ENCODE measurements at places on chromosomes 2 and 18.
A peak's percentile ranks its signal among the peaks of the same experiment; 100 is the strongest.

- DNase-seq = peak; percentile 41
Observed at GRCh38 chr18:5546660-5547059, 2.9 kb upstream of the EPB41L3 start.

DNA sequence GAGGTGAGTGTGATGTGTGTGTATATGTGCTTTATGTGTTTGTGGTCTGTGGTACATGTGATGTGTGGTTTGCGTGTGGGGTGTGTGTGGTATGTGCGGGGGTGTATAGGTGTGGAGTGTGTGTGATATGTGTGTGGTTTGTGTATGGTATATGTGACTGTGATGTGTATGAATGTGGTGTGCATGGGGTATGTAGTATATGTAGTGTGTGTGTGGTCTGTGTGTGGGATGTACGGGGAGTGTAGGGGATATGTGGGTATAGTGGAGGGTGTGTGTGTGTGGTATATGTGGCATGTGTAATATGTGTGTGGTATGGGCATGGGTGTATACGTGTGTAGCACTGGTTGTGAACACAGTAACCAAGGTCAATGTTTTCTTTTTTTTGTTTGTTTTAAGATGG is 87.4 kb downstream of the ZNF385B start:
- DNase-seq = no peak

DNA sequence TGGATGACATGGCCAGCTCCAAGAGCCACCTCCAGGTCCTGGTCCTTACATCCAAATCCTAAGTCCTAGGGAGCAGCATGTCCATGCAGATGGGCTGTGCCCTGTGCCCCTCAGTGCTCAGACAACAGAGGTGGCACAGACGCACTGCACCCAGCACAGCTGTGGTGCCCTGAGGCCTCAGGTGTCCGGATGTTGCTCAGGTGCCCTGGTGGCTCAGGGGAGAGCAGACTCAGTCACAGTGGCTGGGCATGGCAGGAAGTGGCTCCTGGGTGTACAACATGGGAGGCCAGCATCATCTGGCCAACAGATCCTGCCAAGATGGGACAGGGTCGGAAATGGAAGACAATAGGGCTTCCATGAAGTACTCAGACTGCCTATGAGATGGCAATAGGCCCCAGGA is 50.1 kb downstream of the TIMM21 start:
- no peak for DNase-seq

- DNase-seq = no peak
Observed at GRCh38 chr2:157903151-157903550, 27.0 kb upstream of the ACVR1 start.

DNA sequence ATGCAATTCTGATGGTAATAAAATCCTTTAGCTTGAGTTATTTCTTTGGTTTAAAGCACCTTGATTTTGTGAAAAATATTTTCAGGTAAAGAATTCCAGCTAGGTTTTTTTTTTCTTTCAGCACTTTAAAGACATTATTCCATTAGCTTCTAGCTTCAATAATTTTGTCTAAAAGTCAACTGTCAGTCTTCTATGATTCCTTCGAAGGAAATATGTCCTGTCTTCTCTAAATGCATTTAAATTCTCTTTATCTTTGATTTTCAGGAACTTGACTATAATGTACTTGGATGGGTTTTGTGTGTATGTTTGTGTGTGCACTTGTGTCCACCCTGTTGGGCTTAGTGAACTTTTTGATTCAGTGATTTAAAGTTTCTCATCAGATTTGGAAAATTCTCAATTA is 4.7 kb downstream of the LONRF2 start:
- no peak for DNase-seq

- no peak for DNase-seq
Observed at GRCh38 chr2:16870491-16871076, 204.9 kb upstream of the CYRIA start.

GRCh38 chr2:25380023-25380422 is 38.3 kb upstream of the DNMT3A start:
- no peak for DNase-seq

GRCh38 chr2:155391613-155392130 is 693.2 kb downstream of the KCNJ3 start:
- DNase-seq = no peak

DNA sequence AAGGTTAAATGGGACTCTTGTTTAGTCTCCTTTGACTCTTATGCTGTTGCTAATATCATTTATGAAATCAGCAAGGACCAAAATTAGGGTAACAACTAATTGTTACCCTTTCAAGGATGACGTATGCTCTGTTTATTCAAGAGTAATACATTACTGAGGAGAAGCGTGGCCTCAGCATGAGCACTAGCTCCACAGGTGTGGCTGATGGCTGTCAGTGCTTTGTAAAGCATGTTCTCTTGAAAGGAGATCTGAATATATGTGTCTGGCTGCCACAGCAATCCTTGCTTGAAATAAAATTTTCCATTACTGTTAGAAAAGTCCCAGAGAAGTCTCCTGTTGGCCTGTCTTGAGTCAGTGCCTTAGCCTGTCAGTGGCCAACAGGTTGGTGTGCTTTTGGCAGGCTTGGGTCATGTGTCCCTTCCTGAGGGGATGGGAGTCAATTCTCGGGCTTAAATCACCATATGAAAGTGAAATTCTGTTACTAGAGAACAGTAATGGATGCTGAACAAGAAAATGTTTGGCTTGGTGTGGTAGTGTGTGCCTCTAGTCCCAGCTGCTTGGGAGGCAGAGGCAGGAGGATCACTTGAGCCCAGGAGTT is 32.7 kb downstream of the ABI2 start:
- DNase-seq = no peak

DNA sequence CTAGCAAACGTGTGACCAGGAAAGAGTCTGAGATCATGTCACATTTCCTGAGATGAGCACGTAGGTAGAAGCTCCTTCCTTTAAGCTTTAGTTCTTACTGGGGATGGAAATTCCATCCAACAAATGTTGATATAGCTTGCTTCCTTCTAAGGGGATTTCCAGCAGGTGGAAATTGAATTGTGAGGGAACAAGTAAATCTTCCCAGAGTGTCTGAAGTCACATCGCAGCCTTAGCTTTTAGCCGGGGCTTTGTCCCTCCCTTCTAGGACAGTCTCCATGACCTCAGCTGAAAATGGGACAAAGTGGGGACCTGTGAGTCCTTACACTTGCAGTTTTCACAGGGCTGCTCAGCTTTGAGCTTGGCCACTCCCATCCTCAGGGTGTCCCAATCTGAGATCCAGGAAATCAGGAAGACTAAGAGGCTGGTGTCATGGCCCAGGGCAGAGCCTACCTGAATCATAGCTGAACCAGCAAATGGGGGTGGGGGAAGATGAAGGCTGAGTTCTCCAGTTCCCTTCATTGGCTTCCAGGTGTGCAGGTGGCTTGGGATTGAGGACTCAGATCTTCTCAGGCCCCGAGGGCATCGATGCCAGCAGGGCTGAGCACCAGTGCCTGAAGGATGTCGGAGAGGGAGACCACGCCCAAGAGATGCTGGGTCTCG is 8.3 kb downstream of the PRKAG3 start:
- DNase-seq = no peak

DNA sequence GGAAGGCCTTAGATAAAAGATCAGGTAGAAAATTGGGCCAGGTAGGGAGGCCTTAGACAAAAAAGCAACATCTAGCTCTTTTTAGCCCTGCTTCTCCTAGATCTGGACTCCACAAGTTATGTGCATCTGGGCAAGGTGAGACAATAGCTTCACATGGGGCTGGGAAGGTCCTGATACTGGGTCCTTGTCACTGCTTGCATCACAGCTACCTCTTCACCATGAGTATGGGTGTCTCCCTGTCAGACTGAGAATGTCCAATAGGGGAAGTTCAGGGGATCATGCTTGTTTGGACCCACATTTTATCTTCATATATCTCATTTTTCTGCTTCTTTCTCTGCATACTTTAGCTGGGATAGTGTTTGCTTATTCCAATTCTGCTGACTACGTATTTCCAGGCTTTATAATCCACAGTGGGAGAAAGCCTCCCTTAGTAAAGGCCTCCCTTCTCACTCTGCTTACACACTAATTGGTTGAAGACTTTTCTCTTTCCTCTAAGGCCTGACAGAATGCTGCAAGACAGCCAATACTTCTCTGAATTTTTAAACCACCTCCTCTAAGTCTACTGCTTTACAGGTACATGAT is 189.6 kb downstream of the CYRIA start:
- no peak for DNase-seq

DNA sequence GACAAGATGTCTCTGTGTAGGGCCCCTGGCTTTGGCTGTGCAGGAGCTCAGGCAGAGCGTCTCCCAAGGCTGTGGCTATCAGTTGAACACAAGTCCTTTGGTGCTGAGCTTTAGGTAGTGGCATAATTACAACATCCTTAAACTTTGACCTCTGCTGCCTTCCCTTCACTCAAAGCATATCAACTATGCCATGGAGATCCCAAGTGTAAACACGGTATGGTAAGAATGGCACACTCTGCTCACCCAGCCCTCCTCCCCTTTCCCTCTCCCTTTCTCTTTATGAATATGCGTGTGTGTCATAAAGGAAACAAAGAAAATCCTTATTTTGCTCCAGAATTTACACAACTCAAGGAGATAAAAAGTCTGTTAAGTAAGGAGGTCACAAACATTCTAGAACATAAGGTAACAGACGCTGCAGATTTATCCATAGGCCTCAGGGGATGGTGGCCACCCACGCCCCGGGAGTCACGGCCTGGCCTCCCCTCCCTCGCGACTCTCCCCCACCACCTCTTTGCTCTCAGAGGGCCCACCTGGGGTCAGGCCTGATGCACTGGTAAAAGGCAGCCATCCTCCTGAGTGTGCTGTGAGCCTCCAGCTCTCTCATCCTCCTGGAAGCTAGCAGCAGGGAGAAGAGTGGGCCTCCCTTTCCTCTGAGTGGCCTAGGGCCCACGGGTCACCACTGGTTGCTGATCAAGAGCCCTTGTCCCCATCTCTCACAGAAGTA is 67.3 kb downstream of the CRACDL start:
- no peak for DNase-seq

DNA sequence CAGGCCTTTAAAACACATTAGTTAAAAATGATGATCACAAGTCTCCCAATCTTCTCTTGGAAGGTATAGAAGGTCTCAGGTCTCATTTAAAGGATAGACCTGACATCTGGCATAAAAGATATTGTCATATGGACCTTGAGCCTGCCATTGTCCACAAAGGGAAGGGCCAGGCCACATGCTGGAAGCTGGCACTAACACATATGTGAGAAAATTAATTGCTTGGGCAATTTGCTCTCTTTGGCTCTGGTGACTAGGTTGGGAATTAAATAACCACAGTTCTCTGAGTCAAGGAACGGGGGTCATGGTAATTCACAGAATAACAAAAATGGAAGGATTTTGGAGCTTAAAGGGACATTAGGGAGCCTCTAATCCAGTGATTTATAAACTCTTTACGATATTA is 727.3 kb downstream of the BCL11A start:
- DNase-seq = no peak

DNA sequence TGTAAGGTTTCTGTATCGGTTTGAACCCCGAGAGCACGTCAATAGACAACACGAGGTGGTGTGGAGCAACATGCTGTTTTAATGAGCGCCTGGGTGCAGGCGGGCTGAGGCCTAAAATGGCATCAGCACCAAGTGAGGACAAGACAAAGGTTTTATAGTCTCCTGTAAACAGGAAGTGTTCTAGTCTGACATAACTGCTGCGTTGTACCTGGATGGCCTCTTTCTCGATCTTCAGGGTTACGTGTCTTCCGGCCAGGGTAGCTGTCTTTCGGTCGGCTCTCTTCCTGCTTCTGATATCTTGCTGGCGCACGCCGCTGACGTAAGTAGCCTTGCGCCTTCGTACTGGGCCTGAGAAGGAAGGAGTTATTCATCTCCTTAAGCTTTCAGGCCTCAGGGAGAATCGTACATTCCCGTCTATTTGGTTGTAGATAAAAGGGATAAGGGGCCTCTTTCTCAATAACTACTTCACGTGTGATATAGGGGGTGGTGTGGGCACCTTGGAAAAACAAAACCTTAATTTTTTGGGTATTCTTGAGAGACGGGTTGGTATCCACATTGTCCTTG is 53.5 kb downstream of the KYNU start:
- no peak for DNase-seq

DNA sequence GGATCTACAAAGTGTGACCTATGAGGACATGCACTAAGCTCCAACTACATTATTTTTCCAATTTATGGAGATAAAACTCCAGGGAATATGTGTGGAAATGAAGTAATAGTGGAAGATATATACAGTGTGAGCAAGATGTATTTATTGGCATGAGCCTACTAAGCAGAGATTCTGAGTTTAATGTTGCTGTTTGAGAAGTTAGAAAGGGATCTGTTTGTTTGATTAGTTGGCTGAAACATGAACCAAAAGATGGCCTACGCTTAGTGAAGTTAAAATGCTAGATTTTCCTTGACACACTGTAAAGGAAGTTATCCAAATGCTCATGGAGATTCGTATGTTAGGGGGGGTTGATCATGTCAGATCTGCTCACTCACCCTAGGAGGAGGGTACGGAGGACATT is 621.7 kb downstream of the TMEM182 start:
- no peak for DNase-seq

GRCh38 chr2:100230754-100231153 is 88.4 kb upstream of the AFF3 start:
- no peak for DNase-seq

GRCh38 chr18:9743200-9744016 is 35.3 kb downstream of the RAB31 start:
- peak; percentile 85 for DNase-seq

- no peak for DNase-seq
Observed at GRCh38 chr2:118980573-118980972, 38.6 kb downstream of the MARCO start.

DNA sequence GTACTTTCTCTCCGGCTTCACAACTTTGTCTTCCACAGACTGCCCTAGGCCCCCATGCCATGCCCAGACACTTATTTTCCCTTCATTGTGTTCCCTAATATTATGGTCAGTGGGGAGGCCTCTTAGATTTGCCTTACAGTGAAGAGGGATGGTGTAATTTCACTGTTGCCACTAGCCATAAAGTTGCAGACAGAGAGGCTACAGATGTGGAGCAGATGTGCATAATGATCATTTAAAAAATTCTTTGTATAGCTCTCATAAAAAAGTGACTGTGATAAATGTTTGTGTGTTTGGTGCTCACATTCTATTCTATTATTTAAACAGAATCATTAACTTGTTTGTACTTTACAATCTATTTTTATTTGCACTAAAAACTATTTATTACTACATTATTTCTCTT is 67.5 kb upstream of the FN1 start:
- no peak for DNase-seq

DNA sequence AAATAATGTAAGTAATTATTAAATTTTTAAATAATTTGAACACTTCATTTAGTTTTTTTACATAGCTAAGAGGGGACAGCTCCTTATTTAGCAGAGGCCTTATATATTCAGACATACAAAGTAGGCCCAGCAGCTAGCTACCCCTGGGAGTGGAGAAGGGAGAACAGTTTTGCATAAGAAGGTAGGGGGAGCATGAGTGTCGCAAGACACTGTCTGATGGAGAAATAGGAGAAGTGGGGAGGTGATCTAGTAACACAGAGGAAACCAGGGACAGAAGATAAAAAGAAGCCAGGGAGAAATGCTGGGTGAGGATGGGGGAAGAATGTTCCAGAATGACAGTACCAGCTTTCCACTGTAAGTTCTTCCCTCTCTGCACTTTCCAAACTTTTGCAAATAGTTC is 16.0 kb upstream of the RGPD4 start:
- DNase-seq = no peak

- DNase-seq = no peak
Observed at GRCh38 chr18:41406834-41407233, 548.2 kb upstream of the PIK3C3 start.

GRCh38 chr2:240393831-240394410 is 41.5 kb upstream of the GPC1 start:
- peak; percentile 16 for DNase-seq
